ENCODE measurements at places on chromosomes 7 and 10.

- no peak for DNase-seq
These were observed 66.6 kb downstream of the VWC2 start for GRCh38 chr7:49839863-49840645.

- no peak for DNase-seq
These were observed 228.9 kb downstream of the AGMO start for GRCh38 chr7:15332956-15333355.

- DNase-seq: no peak
These were observed 117.0 kb upstream of the EGFR start for GRCh38 chr7:54901840-54902239.

DNA sequence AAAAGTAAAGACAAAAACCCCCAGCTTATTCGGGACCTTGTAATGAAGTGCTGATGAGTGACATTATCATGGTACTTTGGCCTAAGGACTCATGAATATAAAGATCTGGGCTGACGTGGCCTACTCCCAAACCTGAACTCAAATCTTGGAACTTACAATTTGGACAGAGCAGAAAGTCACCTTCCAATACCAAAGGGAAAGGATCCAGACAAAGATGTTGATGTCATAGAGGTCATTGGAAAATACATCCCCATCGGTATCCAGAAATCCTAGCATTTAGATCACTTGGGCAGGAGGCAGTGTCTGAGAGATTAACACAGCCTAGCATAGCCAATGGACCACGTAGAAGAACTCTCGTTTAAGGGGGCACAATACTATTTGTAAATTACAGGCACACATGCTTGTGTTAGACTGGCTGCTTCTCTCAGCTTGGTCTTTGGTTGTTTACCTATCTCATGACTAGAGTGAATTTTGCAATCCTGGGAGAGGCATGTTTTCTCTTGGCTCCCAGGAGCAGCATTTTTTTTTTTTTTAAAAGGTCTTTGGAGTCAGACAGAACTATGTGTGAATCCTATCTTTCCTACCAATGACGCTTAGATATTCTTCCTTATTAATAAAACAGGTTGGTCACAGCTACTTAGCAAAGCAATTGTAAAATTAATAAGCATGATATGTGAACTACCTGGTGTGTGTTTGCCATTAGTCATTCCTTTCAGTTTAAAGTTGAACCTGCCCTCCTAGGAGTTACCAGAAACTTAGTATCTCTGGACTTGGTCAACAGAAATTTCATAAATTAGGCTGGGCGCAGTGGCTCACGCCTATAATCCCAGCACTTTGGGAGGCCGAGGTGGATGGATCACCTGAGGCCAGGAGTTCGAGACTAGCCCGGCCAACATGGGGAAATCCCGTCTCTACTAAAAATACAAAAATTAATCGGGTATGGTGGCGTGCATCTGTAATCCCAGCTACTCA lies 27.8 kb upstream of the MRPS33 start:
- DNase-seq: no peak

- no peak for DNase-seq
These were observed 157.3 kb downstream of the WDR37 start for GRCh38 chr10:1213252-1214070.

- DNase-seq: no peak
These were observed 129.3 kb downstream of the CHRM2 start for GRCh38 chr7:136997735-136998134.

All from dermis microvascular lymphatic vessel endothelial cell (primary cell).